Activated CD4-positive, alpha-beta memory T cell treated with anti-CD3 and anti-CD28 coated beads for 36 hours (primary cell): ENCODE measurements at places on chromosomes 1 and 21. TPM values are rescaled to one million over a fixed set of nuclear protein-coding genes. Genes with fewer than 3 reads are reported as not detected.

DNA sequence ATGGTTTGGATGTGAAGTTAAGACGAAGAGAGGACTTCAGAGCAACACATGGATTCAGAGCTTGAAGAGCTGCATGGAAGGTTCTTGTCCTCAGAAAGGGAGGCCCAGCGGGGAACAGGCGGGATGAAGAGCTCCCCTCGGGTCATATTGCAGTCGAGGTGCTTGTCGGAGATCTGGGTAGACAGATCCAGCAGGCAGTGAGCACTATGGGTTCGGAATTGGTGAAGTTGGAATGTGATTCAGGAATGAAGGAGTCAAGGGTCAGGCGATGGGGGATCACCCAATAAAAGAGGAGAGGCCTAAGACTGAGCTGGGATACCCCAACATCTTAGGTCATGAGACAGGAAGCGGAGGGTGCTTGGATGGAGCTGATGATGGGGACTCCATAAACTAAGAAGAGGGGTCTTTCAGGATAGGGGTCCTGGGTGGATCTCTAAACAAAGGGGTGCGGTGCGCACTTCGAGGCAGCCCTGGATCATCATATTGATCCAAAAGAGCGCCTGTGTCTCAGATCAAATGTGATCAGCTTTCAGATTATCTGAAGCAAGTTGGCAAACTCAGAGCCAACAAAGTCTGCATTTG, 176.3 kb upstream of the VAMP3 start:
- no peak for DNase-seq

- DNase-seq = no peak
Measured at GRCh38 chr1:214208460-214208859, 72.5 kb upstream of the SMYD2 start.

DNA sequence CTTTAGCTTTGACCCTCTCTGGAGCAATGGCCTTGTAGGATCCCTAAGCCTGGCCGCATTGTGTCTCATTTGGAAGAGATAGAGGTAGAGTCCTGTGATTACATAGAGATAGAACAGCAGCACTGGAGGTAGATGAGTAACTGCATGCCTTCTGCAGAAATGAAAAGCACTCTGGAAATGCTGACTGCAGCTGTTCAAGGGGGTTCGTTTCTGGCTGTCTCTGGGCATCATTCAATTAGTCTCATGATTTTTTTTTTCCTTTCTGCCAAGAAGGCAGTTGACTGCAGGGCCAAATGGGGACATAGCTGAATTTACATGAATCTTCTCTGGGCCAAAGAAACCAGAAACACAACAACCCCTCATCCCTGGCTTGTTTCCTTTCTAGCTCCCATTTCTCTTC, 28.1 kb upstream of the SNX27 start:
- DNase-seq = no peak

DNA sequence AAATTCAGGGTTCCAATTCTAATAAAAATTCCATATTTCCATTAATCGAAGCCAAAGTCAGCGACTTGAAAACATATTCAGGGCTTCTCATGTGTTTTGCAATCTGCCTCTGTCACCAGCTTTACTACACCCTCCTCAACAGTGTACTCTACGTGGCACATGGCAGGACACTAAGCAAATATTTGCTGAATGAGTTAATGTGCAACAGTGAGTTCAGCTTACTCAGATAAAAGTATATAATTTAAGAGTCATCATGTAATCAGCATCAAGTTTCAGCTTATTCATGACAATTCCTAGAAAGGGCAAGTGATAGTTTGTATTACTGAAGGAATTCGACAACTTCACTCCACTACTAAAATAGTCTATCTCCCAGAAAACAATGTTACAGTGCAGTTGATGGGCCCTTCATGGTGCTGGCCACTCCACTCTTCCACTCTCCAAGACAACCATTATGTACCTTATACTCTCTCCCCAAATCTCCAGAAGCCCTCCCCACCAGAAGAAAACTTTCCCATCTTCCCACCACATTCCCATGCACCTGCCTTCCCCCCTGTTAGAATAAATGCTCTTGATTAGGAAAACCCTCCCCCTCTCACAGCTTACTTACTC, 97.3 kb downstream of the TTLL7 start:
- no peak for DNase-seq

- no peak for DNase-seq
Measured at GRCh38 chr1:221823561-221823960, 81.7 kb upstream of the DUSP10 start.

Gene OR4F29
- not detected for total RNA-seq

GRCh38 chr1:11648039-11648438, 6.2 kb downstream of the FBXO2 start:
- no peak for DNase-seq

- DNase-seq = no peak
Measured at GRCh38 chr1:55559161-55559611, 344.0 kb upstream of the USP24 start.

DNA sequence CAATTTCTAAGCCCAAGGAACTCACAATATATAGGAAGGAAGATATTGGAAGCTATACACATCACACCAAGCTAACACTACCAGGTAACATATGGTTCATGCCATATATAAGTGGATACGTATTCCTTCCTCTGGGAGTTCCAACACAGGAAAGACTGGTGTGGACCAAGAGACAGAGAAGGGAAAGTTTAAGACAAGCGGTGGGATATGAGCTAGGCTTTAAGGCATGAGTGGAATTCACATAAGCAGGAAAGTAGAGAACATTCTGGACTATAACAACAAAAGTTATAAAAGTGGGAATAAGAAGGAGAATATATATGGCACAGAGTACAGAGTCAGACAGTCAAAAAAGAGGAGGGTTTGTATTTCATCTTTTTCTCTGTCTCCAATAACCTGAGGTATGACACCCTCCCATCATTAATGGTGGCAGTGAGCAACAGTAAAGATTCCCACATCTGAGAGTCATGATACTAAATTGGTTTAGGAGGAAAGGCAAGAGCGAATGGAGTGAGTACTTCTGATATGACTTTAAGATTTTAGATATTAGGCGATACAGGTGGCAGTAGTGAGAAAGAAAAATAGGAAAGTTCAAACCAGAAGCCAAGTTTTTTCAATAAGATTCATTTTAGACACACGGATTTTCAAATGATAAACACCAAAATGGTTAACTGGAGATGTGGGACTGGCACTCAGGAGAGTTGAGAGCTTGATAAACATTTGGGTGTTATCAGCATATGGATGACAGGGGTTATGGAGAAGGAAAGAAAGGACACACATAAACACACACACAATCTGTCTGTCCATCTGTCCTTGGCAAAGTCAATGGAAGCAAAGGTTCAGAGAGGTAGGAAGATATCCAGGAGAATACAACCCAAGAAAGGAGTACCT, 87.4 kb upstream of the TTC39A start:
- no peak for DNase-seq

DNA sequence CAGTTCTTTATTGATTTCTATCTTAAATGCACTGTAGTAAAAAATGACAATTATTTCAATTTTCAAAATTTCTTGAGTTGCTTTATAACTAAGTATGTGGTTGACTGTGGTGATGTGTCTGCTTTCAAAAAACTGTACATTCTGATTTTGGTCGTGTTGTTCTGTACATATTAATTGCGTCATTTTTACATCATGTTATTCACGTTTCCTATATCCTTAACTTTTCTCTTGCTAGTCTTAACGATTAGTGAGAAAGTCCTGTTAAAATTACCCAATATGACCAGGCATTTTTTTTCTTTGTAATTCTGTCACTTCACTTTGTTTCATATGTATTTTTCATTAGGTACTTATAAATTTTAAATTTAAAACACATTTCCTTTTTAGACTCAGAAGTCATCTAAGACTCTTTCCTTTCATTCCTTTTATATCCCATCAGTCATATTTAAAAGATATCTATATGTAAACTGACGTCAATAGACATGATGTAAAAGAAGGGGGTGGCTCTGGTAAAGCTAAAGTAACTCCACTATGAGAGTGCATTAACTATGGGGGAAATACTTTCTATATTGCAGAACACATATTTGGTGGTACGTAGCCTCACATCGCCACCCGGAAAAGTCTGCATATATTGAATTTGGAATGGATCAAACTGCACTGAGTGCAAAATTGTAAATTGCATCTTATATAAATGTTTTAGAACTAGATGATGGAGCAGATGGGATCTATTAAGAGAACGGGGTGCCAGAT, 1.1 kb upstream of the COA6 start:
- no peak for DNase-seq
